ENCODE measurements at places on chromosomes 6 and 20. TPM values are rescaled to one million over a fixed set of nuclear protein-coding genes. Genes with fewer than 3 reads are reported as not detected.

RFX6 gene
- total RNA-seq, result not detected

HNF4A gene
- not detected for total RNA-seq

PRELID3B gene
- total RNA-seq, result 33.7 TPM

LAMA2 gene
- total RNA-seq, result 33.9 TPM

GINS1 gene
- total RNA-seq, result not detected

TGM3 gene
- not detected for total RNA-seq

SAPCD1 gene
- total RNA-seq, result 0.59 TPM

DDO gene
- 3.4 TPM for total RNA-seq

GRCh38 chr6:49336514-49337131 lies 126.4 kb downstream of the MMUT start:
- DNase-seq, result no peak

DNA sequence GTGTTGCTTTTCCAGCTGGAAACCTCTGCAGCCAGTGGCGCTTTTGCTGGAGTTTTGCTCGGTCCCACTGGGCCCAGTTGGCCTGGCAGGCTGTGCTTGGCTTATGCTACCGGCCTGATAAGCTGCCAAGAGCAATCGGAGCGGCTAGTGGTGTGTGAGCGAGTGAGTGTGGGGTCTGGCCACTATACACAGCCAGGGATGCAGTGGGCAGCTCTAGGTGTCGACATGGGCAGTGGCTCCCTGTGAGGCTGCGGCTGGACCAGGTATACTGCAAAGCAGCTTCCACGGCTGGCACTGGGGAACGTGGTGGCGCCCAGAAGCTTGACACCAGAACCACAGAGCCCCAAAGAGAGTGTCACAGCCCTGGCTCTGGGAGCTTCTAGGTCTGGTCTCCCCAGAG lies 996.5 kb downstream of the GRIK2 start:
- peak; percentile 35 for DNase-seq

- DNase-seq, result no peak
These were observed 79.7 kb upstream of the AFDN start for GRCh38 chr6:167746975-167747374.

GRCh38 chr6:56655249-56655648 lies 12.6 kb upstream of the DST start:
- no peak for DNase-seq

- DNase-seq, result no peak
These were observed 146.6 kb upstream of the AKIRIN2 start for GRCh38 chr6:87848616-87849015.

DNA sequence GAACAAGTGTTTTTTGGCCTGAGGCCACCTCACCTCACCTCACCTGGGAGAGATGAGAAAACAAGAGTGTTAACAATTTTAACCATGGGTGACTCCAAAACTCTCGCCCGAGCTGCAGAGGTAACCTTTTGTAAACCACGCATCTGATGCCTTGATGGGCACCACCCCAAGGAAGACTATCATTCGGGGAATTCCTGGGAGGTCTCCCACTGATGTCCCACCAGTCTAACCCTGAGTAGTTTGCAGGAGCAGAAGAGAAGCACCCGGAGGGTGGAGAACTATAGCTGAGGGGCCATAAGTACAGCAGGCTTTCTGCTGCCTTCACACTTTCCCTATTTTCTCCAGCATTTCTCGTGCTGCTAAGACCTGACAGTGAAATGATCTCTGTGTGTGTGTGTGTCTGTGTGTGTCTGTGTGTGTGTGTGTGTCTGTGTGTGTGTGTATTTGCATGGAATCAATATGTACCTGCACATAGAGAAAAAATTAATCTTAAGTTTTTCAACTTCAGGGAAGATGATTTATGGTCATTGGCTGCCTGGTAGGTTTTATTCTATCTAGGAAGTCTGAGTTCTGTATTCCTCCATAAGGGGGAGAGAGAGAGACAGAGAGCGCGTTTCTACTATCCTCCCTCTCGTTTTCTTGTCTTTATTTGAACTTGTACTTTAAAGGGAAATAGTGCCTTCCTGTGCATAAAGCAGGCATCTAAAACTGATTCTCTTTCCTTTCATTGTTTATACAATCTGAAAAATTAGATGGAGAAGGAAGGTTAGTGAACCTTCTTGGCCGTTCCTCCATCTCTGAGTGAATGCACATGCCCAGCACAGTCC lies 75.8 kb downstream of the CAP2 start:
- DNase-seq, result no peak

GRCh38 chr6:157558487-157559200 lies 177.7 kb downstream of the ZDHHC14 start:
- no peak for DNase-seq

- no peak for DNase-seq
These were observed 145.9 kb upstream of the OLIG3 start for GRCh38 chr6:137640086-137640485.

DNA sequence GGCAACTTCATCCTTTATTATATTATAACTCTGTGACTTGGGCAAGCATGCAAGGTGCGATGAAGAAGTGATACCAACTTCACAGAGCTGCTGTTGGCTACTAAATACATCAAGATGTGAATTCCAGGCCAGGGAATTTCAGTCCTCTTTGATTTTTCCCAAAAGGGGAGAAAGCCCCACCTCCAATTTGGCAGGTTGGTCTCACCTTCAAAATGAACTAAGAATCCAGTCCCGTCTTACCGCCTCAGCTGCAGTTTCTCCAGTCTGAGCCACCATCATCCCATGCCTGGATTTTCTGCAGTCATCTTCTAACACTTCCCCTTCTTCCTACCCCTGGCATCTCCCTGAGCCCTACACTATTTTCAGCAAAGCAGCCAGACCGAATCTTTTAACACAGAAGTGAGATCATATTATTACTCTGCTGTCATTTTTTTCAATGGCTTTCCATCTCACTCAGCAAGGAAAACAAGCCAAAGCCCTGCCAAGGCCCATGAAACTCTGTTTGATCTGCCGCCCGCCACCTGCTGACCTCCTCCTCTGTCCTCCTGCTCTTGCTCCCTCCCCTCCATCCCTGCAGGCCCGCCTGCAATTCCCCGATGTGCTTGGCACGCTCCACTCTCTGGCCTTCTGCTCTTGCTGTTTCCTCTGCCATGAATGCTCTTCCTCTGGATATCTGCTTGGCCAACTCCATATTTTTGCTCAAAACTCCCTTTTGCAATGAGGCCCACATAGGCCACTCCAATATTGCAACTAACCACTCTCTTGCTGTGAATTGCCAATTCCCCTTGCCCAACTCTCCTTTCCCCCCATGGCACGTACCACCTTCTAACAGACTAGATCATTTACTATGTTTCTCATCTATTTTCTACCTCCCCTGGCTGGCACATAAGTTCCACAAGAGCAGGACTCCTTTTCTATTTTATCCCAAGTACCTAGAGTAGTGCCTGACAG lies 46.0 kb upstream of the TAGAP start:
- DNase-seq, result no peak

- DNase-seq, result no peak
These were observed 38.0 kb downstream of the C20orf203 start for GRCh38 chr20:32635764-32636163.

GRCh38 chr6:89134723-89135122 lies 11.1 kb upstream of the PM20D2 start:
- no peak for DNase-seq

GRCh38 chr6:126206504-126207246 lies 133.2 kb upstream of the CENPW start:
- no peak for DNase-seq

- peak; percentile 41 for DNase-seq
These were observed 6.3 kb downstream of the ADTRP start for GRCh38 chr6:11772109-11772825.

DNA sequence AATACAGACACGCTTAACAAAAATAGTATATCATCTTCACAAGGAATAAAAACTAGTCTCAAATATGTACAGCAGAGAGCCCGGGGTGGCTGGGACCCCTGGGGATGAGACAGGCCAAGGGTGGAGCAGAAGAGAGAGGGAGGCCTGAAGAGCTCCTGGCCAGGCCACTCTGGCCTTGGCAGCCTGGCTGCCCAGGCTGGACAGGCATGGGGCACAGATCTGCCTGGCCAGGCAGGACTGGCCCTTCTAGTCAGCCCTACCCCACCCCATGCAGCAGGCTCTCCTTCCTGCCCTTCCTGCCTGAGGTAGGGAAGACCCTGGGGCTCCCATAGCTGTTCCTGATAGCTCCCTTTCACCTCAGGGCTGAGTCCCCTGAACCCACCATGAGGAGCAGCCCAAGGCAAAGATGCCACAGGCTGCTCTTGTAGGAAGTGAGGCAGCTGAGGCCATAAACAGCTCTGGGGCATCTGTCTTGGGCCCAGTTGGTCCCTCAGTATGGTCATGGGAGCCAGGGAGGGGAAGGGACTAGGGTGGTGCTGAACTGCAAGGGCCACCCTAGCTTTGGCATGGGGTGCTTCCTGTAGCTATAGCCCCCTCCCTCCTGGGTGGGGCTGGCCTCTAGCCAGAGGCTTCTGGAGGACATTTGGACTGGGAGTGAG lies 27.1 kb downstream of the COX4I2 start:
- DNase-seq, result no peak

- DNase-seq, result no peak
These were observed 40.6 kb downstream of the TOX2 start for GRCh38 chr20:43955062-43955749.

- no peak for DNase-seq
These were observed 8.0 kb upstream of the PMEPA1 start for GRCh38 chr20:57717797-57718196.

- no peak for DNase-seq
These were observed 149.0 kb upstream of the SGK1 start for GRCh38 chr6:134466771-134467525.

DNA sequence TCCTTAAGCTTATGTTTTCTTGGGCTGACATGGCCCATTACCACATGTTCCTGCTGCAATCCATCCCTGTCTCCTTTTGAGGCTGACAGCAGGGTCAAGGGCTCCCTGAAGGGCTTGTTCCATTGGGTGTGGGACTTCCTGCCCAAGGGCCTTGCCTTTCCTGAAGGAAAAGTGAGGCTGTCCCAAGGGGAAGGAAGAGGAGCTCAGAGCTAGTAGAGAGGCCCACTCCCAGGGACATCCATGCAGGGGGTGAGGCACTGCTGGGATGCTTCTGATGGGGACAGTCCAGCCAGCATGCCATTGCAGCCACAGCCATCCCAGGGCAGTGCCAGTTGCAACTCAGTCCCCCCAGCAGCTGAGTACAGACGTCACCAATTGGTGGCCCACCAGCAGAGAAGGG lies 138.4 kb upstream of the FOXA2 start:
- no peak for DNase-seq

GRCh38 chr6:134619789-134620188 lies 301.9 kb upstream of the SGK1 start:
- no peak for DNase-seq

DNA sequence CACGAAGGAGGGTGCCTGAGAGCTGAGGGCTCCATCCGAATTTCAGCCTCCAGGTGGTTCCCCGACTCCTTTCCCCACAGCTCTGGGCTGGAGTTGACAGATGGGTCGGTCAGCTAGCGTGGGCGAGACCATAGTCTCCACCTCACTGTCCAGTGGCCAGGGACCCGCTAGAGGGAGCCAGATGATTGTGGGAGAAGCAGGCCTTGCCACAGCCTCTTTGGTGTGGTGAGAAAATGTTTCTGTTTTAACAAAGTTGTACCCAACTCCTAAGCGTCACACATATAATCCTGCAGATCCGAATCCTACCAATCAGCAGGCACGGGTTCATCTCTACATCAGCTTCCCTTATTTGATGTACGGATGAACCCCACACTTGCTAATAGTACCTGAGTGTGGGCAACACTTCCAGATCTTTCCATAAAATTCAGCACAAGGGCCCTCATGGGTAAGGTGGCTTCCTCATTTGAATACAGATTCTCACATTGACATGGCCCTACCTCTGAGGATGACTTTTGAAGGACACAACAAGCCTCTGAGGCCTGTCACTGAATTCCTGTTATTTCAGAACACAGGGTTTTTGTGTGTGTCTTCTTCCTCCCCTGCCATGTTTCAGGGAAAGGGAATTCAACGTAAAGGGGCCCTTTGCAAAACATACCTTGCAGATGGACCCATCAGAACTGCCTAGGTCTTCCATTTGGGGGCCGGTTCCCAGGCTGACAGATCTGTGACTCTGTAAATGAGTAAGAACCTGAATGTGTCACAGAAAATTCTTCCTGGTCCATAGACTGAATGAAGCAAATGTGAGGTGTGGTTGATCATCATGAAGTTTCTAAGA lies 103.2 kb upstream of the DUSP22 start:
- peak; percentile 79 for DNase-seq

DNA sequence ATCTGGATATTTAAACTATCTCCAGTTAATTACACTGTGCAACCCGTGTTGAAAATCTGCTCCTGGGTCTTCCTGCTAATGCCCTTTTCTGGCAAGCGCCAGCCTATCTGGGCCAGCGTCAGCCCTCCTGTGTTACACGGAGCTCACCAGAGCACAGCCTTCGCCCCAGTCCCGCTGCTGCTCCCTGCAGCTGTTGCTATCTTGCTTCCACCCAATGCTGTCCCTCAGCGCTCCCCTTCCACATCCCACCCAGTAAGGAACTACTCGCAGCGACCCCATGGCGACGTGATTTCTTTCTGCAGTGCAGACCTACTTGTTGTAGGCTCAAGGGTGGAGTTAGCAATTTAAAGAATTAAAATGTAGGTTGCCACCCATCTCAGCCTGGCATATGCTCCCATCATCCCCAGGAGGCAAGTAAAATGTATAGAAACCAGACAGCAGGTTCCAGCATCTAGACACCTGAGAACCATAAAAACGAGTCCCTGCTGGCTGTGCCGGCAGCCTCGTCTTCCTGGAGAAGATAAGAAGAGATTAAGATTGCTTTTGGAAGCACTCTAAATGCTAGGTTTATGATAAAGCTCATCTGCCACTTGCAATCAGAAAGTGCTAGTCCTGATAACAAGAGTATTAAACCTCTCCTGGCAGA lies 254.3 kb upstream of the FOXQ1 start:
- no peak for DNase-seq
